ENCODE measurements at places on chromosomes 5 and 9. TPM values are rescaled to one million over a fixed set of nuclear protein-coding genes. Genes with fewer than 3 reads are reported as not detected.

DNA sequence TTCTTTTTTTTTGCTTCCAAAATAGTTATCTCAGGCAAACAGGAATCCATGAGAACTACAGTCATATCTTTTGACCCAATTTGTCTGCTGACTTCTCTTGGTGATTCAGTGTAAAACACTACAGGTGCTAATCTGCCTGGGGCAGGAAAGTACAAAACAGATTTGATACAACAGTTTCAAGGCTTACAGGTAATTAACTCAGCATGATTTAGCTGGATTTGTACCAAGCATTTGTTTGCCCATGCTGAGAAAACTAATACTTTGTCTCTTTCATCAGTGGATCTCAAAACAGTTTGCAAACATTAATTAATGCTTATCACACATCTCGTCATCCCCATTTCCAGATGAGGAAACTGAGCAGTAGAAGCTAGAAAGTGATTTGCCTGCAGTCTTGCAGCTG, 312.5 kb upstream of the SEMA6A start:
- no peak for DNase-seq

DNA sequence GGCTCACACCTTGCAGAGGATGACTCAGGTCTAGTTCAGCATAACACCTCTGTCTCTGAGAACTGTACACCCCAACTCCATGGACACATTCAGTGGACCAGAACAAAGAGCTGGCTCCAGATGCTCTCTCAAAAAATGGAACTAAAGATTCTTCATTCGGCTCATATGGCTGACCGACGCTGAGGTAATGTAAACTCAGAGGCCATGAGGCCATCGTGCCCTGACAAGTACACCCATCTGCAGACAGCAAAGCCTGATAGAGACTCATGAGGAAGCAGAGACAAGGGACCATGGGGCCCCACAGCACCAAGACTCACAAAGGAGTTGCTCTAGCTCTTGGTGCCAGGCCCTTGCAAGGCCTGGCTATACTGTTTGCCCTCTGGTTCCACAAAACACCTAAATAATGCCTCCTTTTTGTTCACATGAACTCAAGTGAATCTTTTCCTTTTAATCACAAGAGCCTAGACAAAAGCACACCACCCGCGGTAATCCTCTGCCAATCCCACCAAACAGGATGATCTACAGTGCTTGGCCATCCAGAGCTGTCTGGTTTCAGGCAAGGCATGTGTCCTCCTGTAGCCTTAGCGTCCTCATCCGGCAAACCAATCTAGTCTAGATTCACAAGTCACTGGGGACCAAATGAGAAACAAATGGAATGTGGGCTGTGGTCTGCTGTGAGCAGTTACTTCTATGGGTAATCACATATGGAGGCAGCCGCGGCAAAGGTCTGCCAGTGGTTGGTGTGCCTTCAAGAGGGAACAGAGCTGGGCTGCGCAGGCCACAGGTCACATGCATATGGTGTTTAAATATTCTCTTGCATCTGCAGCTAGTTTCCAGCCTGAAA, 22.7 kb downstream of the MED27 start:
- no peak for DNase-seq

DNA sequence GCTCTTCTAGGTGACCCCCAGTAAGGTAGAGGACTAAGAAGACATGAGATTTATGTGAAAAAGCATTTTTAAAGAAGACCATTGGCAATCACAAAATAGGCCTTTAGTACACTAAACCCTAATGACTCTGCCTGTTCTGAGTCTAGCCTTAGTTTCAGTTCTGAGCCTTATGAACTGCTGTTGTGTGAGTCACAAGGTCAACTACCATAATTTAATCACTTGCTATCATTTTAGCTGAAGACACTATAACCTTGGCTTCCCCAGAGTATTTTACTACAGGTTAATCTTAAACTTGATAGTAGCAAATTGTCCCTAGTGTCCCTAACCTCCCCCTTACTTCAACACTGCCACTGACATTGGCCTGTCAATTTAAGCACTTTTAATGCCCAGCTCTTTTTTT, 34.4 kb downstream of the APC start:
- no peak for DNase-seq

GRCh38 chr9:92950359-92950955, 3.1 kb downstream of the FGD3 start:
- DNase-seq, result no peak

GRCh38 chr5:91595424-91595823, 212.3 kb upstream of the ARRDC3 start:
- no peak for DNase-seq

DNA sequence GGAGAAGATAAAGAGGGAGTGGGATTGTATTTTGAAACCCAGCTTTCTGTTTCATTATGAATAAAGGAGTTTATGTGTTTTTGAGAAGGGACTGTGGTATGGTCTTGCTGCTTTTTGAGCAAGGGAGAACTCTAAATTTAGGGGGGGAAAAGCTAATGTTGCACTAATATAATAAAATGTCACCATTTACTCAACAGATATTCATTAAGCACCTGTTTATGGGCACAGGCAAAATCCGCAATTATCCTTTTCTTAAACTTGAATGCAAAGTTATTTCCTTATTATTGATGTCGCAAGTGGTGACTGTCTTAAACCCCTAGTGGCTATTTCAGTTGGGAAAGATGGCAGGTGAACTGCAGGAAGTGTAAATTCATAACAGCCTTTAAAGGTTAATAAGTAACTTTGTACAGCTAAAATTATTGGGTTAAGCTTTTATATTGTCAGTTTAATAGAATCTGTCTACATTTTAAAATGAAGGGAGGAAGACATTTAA, 1.5 kb downstream of the CDC42SE2 start:
- no peak for DNase-seq

Gene FOXI1
- not detected for total RNA-seq

Gene NRG2
- 16.5 TPM for total RNA-seq

Gene PRDM9
- total RNA-seq, result not detected

Gene PTPA
- total RNA-seq, result 83.4 TPM

Gene CTXN3
- total RNA-seq, result not detected

Gene SVEP1
- total RNA-seq, result 158 TPM

Gene MORN5
- total RNA-seq, result not detected

Gene NSD1
- 37.7 TPM for total RNA-seq

All from breast epithelium (tissue), 4 donors.